Caudate nucleus (tissue), 63 donors: ENCODE measurements at places on chromosomes 6 and 20.

DNA sequence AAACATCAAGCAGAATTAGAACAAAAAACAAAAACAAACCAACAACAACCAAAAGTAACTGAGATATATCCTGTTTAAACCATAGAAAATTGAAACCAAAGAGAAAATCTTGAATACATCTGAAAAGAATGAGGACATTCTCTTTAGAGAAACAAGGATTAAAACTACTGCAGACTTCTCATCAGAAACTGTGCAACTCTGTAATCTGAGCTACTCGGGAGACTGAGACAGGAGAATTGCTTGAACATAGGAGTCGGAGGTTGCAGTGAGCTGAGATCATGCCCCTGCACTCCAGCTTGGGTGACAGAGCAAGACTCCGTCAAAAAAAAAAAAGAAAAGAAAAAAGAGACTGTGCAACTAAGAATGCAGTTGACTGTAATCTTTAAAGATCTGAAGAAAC lies 153.4 kb downstream of the SYNDIG1 start:
- no peak for DNase-seq

GRCh38 chr20:8395956-8396355 lies 263.9 kb downstream of the PLCB1 start:
- no peak for DNase-seq

GRCh38 chr6:125123051-125123450 lies 30.5 kb upstream of the TPD52L1 start:
- no peak for DNase-seq

DNA sequence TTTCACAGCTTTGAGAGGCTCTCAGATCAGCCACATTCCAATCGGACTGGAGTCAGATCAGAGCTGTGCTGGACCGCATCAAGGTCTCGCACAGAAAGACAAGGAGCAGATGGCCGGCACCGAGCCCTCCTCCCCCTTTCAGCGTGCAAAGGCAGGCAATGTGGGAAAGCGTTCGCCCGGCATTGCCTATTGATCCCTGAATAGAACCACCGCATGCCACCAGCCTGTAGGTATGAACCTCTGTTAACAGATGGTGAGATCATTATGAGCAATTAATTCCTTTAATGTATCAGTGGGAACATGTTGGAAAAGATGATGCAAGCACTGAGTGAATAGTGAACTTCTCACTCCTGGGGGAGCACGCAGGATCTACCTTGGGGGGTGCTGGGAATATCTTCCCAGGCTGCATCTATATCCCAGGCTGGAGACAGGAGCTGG lies 117.5 kb upstream of the ID4 start:
- DNase-seq: no peak

DNA sequence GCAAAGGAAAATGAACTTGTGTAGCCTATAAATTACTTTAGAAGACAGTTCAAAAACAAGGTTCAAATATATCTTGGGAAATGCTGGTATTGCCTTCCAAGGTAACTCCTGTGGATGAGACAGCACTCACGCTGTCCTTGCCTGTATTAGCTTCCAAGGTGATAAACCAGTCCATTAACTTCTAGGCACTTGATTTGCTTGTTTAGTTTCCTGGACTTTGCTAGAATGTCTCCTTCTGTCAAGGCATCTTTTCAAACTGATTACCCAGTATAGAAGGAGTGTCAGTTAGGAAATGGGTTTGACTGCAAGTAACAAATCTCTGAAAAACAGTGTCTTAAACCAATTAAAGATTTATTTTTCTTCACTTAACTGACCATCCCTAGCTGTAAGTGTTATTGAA lies 103.4 kb upstream of the SLC22A23 start:
- DNase-seq: no peak

DNA sequence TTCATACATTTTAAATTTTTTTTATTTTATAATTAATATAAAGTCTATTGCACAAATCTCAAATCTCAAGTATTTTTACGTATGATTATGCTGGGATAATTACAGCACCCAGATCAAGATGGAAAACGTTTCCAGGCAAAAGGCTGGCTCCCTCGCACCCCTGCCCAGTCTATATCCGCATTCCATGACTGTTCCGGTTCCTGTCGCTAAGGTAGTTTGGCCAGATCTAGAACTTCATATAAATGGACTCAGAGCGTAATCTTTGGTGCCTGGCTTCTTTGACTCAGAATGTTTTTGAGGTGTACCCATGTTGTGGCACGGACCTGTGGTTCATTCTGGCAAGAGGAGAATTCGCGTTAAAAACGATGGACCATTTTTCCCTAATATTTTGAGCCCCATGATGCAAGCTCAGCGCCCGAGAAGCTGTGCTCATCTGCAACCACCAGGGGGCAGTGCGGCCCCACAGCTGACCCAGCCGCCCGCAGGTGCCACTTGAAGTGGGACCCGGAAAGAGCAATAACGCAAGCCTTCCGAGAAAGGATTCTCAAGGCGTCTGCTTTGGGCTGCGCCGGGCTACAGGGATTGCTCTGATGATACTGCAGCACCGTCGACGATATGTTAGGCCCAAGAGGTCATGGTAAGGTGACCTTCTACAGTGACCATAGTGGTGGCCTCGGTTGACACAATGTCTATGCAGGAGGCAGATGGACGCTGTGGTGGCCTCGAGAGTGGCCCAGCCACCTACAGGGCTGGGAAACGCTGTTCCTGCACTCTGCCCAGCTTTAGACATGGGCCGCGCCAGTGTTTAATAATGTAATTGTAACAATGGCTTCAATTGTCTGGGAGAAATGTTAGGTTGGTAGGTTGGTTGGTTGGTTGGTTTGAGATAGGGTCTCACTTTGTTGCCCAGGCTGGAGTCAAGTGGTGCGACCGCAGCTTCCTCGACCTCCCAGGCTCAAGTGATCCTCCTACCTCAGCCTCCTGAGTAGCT lies 160.1 kb downstream of the ZMYND8 start:
- no peak for DNase-seq

GRCh38 chr6:98574984-98575383 lies 259.4 kb upstream of the POU3F2 start:
- DNase-seq: peak; percentile 13

GRCh38 chr20:54221996-54222890 lies 14.4 kb downstream of the PFDN4 start:
- no peak for DNase-seq

DNA sequence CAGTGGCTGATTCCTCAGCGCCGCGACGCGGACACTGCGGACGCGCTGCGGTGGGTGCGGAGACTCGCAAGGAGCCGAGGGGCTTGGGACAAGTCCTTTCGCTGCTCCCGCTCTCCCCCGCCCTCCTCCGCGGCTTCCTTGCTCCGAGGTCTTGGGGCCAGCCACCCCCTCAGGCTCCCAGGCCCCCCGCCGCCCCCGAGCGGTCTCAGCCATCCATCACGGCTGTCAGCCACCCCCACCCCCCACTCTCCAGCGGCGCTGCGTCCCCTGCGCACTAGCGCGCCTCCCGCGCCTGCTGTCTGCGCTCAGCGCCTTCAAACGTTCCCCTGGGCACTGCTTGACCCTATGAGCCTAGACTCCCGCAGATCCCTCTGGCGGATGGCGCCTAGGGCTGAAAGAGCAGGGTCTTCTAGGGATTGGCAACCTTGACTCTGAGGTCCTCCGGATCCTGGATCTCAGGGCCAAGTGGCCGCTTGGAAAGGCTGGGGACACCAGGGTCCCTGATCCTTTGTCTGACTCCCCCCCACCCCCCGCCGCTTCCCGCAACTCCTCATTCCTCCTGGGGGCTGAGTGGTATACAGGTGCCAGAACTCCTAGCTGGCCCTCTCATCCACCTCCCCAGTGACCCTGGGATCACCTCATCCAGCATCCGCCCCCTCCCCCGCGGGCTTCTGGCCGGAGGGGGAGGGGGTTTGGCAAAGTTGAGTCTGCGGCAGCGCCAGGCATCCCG lies 1.4 kb downstream of the SLC12A5 start:
- DNase-seq: peak; percentile 7

DNA sequence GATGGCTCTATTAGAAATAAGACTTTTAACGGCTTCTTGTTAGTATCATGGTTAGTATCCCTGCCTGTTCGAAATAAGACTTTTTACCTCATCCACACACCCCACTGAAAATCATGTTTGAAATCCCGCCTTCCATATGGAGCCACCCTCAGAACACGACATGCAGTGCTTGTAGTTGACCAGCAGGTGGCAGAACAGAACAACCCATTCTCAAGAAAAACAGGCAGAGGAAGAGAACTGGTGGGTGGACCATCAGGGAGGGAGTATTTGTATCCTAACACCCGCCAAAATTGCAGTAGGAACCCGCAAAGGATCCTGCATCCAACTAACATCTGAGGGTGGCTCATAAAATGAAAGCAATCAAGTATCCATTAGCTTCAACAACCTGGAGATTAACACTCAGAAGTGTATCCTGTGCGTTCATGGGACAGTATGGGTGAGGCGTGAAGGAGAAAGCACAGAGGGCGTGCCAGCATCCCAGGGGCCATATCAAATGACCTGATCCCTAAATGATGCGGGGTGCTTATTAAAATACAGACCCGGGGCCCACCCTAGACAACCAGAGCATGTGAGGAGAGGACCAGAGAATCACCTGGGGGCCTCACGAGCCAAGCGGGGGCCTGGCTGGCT lies 89.6 kb upstream of the NHSL1 start:
- no peak for DNase-seq

GRCh38 chr6:154950979-154951344 lies 44.2 kb upstream of the TIAM2 start:
- no peak for DNase-seq

DNA sequence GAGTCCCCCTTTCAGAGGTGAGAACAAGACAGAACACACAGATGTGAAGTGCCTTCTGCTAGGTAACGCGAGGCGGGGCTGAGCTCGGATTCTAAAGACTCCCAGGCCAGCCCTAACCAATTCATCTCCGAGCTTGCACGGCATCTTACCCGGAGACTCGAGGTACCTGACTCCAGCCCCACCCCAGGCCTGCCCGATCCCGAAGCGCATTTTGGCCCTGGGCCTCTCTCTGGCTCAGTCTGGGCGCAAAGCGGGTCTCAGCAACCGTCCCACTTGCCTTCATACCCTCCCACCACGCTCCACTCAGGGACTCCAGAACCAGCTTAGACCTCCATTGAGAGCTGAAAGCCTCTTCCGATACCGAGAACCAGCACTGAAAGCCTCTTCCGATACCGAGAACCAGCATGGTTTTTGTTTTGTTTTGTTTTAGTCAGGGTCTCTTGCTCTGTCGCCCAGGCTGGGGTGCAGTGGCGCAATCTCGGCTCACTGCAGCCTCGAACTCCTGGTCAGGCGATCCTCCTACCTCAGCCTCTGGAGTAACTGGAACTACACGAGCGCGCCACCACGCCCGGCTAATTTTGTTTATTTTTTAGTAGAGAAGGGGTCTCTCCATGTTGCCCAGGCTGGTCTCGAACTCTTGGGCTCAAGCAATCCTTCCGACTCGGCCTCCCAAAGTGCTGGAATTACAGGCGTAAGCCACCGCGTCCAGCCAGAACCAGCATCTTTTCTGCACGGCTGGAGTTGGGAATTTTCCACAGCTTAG lies 557 bp upstream of the DYNLRB1 start:
- DNase-seq: peak; percentile 68

GRCh38 chr6:151257985-151258445 lies 18.2 kb downstream of the AKAP12 start:
- no peak for DNase-seq

- no peak for DNase-seq
Observed at GRCh38 chr6:112409311-112409710, 62.2 kb downstream of the RFPL4B start.

- DNase-seq: no peak
Observed at GRCh38 chr6:35733633-35734032, 3.2 kb upstream of the ARMC12 start.

GRCh38 chr20:24823176-24823784 lies 125.8 kb upstream of the CST7 start:
- no peak for DNase-seq

GRCh38 chr6:127950566-127951145 lies 49.8 kb upstream of the THEMIS start:
- no peak for DNase-seq

- DNase-seq: no peak
Observed at GRCh38 chr20:47295129-47295813, 61.2 kb downstream of the ZMYND8 start.

DNA sequence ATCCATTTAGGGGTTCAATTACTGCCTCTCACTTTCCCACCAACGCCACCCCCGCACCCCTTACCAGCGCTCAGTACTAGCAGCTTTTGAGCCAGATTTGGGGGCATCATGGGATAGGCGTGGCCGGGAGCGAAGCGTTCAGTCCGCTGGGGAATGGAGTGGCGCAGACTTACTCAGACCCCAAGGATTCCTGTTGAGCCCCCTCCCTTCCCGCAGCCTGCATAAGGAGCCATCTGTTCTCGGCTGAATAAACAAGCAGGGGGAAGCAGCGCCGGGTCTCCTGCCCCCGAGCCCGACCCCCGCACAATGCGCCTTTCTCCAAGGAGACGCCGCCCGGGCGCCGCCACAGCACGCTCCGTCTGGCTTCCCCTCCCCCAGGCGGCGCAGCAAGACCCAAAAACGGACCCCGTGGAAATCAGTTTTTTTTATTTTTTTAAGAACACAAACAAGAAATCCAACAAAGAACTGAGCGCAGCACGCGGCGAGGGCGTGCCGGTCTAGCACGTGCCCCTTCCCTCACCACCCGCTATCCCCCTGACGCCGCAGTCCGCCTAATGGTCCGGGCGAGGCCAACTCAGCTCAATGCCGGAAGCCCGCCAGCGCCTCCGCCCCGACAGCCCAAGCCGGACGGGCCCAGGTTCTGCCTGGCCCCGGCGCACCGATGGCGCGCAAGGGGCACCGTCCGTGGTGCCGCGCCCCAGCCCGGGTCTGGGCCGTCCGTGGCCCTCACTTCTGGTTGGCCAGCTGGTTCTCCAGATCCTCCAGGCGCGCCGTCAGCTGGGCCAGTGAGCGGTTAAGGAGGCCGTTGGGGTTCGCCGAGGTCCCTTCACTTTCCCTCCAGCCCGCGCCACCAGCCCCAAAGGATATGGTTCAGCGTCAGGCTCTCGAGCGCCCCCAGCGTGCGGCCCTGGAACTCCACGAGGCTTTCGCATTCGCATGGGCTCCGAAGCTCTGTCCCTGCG lies 13.3 kb upstream of the RBPJL start:
- no peak for DNase-seq

GRCh38 chr20:42484335-42484734 lies 705.4 kb downstream of the PTPRT start:
- no peak for DNase-seq

- no peak for DNase-seq
Observed at GRCh38 chr6:87907521-87907920, 140.1 kb upstream of the SPACA1 start.

GRCh38 chr6:30615958-30616810 lies 859 bp downstream of the PPP1R10 start:
- DNase-seq: no peak
